ENCODE measurements at places on chromosomes 6 and 20.

- no peak for DNase-seq
Measured at GRCh38 chr6:7100072-7100752, 7.5 kb upstream of the RREB1 start.

GRCh38 chr6:27290065-27290849, 21.8 kb downstream of the POM121L2 start:
- no peak for DNase-seq

DNA sequence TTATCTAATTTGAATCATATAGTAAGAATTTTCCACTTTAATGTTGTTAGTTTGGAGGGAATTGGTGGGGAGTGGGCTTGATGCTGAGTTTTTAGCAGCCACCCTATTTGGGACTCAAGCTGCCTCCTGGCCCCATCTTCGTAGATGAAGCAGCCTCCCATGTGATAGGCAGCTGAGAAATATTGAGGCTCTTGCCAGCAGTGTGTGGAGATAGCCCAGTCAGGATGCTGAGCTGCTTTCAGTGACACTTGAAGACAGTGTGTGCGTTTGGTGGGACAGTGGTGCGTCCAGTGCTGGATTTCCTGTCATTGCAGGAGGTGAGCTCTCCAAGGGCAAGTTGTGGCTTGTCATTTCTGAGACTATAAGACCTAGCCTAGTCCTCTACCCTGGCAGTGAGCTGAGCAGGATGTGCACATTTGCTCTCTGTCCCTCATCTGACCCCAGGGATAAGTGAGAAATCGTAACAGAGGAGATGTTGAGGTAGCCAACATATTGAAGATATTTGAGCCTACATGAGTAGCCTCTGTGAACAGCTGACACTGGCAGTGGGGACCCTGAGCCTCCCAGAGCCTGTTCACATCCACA, 47.9 kb upstream of the RNF8 start:
- DNase-seq, result no peak

DNA sequence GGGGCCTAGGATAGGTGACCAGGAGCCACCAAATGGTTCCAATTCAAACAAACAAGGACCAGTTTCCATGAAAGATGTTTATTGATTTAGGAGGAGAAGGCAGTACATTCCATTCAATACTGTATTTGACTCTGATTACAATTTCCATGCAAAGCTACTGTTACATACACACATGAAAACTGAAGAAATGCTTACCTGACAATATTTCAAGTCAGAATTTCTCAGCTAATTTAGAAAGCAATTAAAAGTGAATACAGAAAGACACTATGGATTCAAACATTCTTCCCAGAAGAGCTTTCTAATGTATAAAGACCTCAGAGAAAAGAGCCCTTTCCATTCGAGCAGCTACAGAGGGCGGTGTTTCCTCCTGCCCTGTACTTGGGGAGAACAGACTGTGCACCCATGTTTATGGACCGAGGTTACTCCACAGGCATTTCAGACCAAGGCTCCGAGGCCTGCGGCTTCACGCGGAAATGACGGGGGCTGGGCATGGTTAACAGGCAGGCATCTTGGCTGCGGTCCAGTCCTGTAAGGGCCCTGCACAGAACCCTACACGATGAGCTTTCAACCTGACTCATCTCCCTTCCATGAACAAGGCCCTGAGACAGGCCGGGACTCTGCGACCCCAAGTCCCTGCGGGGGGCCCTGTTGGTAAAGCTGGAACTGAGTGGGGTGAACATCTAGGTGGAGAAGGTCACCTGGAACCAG, 25.7 kb upstream of the TCFL5 start:
- no peak for DNase-seq

DNA sequence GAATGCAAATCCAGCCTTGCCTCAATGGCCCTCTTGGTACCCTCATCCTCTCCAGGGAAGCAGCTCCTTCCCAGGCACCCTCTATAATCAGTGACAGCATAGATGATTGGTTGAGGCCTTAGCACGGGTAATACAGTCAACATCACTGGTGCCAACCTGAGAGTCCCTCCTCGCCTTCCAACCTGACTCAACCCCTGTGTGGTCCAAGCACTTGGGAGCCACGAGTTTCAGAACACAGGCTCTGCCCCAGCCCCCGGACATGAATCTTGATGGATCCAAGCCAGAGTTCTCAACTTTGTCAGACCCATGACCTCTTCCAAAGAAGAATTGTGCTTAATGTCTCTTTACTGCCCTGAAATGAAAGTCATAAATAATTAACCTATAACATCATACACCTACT, 213.9 kb downstream of the PREX1 start:
- no peak for DNase-seq

DNA sequence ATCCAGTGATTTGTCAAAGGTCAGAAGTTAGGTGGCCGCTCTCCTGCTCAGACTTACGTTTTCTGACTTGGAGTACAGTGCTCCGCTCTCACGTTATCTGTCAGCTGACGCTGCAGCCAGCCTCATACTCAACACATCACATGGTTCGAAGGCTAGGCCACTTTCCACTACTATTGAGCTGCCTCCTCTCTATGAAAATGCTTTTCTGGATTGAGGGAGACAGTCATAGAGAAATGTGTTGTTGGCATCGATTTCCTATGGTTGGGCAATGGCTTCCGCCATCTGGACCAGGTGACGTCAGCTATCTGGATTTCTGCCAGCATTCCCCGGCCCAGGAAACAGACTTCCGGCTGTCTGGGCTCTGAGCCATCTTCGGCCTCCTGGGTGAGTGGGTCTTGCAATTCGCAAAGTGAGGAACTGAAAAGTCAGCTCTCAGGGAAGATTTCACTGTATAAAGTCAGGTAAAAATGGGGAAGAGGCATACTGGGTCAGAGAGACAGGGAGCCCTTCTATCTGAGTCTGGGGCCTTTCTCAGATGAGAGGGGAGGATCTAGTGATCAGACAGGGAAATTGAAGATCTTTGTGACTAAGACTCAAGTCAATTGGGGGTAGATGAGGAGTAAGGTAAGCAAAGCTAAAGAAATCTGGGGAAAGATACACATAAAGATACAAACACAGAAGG, 37.5 kb upstream of the IER3 start:
- no peak for DNase-seq

DNA sequence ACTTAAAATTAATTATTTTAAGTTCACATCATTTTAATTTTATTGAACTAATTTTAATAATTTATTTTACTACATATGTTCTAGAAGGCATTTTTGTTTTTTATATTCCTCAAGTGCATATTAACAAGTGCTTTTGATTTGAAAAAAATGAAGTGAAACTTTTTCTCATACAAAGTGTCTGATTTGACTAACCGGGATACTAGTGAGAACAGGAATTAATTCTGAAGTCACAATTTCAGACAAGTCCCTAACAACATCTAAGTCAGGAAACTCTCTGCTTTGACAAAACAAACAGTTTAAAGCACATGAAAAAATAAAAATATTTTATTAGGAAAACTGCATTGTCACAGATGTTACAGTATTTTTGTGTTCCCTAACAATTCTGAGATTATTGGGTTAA, 1166.3 kb upstream of the CITED2 start:
- DNase-seq, result no peak

GRCh38 chr6:134097114-134097707, 44.8 kb upstream of the SLC2A12 start:
- DNase-seq, result peak; percentile 28

GRCh38 chr20:15060265-15061060, 723.1 kb upstream of the FLRT3 start:
- DNase-seq, result no peak

GRCh38 chr6:157244780-157245179, 78.5 kb downstream of the TMEM242 start:
- no peak for DNase-seq

- no peak for DNase-seq
Measured at GRCh38 chr20:56422076-56422823, 10.2 kb downstream of the CASS4 start.

DNA sequence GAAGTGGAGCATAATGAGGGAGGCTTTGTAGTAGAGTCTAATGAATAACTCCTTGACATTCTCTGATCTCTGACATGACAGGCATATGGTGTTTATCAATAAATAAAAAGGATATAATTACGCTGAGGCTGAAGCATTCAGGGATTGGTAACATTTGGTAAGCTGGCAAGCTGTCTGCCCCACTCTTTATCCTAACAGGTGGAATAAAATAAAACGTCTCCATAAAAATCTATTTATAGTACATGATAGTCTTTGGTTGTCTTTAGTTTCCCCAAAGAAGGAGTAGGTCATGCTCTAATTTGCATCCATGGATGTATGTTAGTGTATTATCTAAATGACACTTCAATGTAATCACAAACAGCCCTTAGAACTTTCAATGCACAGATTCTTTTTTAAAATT, 30.9 kb upstream of the RBM24 start:
- DNase-seq, result no peak

DNA sequence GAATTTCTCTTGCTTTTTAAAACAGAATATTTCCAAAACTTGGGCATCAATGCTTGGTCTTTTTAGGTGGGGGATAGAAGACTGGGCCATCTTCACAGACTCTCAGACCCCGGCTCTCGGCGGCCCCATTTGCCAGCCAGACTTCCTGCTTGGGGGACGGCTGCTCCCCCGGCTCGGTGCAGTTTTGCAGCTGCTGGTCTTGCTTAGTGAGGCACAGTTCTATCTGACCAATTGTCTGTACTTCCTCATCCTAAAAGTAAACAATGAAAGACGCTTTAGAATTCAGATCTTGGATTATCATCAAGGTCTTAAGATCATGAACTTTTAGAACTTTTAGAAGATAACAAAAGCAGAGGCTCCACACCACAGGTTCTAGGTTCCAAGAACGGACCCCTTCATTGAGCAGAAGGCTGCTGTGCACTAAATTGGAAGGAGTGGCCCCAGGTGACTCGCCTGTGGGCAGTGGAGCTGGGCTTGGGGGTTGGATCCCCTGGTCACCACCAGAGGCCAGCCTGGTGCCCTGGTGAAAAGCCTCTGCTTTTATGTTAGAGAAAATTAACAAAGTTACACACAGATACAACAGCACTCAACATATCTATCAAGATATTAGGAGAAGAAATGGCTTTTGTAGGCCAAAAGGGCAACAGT, 26.7 kb downstream of the RNASET2 start:
- no peak for DNase-seq

- no peak for DNase-seq
Measured at GRCh38 chr6:89269981-89270380, 45.1 kb downstream of the GABRR2 start.

GRCh38 chr20:21509597-21510371, 4.1 kb downstream of the NKX2-2 start:
- no peak for DNase-seq

DNA sequence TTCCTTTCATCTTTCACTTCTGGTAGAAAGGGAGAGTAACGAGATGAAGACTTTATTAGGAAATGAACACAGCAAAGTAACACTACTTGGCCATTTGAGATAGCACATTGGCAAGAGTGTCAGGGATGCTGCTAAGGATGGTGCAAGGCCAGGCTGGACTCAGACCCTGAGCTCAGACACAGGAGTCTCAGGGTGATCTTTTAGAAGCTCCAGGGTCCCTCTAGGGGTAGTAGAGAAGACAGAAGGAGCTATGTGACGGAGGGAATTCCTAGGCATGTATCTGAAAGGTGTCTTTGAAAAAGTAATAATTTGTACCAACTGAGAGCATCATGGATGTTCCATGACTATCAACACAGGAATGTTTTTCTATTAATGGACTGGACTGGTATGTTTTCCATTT, 436.5 kb downstream of the DHX35 start:
- DNase-seq, result no peak

DNA sequence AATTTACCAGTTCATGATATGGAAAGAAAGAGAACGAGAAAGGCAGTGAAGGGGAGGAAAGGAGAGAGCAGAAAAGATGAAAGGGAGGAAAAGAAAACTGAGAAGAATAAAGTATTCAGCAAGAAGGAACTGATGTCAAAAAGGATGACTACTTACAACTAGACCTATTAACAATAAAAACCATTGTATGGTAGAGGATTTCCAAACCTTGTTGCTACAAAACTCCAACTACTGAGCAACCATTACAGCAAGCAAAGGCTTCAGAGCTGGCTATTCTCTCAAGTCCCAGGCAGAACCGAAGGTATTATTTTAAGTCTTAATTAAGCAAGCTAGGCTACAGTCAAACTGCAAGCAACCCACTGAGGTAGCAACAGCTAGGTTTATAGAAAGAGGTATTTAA, 142.2 kb downstream of the BTBD9 start:
- no peak for DNase-seq

DNA sequence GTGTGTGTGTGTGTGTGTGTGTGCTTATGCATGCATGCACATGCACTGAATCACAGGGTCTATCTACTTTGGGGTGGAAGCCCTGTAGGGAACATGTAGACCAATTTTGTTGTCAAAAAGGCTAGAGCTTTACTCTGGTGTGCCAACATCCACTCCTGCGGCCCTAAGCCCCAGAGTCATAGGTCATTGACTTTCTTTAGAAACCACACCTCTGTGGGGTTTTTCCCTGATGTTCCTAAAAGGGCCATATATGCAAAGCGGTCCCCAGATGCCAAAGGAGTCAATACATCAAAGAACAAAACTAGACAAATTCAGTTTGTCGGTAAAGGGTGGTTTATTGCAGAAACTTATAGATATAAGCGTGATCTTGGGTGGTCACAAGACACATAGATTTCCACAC, 29.8 kb upstream of the SLC2A12 start:
- no peak for DNase-seq

DNA sequence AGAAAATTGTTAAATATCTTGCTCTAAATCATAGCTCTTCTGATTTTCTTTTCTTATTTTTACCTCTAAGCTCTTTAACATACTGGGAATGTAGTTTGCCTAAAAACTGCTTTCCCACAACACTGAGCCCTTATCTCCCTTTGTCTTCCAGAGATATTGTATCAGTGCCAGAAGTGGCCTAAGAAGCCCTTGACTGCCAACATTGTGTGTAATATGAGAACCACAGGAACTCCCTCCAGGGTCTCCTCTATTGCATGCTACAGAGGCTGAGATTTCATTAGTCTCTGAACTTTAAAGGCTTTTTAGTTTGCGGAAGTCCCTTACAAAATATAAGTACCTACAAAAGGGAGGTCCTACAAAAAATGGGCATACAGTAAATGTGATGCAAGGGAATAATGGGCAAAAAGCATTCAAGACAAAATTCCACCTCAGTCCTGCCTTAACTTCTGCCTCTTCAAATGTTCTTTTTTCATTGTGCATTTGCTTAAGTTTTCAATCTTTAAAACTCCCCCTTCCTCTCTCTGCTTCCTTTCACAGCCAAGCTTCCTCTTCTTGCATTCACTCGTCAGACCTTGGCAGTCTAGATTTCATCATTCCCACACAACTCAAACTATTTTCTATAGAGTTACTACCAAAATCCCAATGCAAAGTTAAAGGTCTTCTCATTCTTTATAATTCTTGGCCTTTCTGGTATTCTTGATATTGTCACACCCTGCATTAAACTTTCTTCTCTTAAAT, 76.5 kb downstream of the ADGRG6 start:
- DNase-seq, result no peak

GRCh38 chr6:42249279-42249678, 31.6 kb upstream of the MRPS10 start:
- no peak for DNase-seq

GRCh38 chr20:23141450-23142161, 55.5 kb upstream of the CD93 start:
- no peak for DNase-seq
